ENCODE measurements at places on chromosomes 3 and 15. TPM values are rescaled to one million over a fixed set of nuclear protein-coding genes. Genes with fewer than 3 reads are reported as not detected.

GOLGA8M gene
- total RNA-seq: not detected

DNA sequence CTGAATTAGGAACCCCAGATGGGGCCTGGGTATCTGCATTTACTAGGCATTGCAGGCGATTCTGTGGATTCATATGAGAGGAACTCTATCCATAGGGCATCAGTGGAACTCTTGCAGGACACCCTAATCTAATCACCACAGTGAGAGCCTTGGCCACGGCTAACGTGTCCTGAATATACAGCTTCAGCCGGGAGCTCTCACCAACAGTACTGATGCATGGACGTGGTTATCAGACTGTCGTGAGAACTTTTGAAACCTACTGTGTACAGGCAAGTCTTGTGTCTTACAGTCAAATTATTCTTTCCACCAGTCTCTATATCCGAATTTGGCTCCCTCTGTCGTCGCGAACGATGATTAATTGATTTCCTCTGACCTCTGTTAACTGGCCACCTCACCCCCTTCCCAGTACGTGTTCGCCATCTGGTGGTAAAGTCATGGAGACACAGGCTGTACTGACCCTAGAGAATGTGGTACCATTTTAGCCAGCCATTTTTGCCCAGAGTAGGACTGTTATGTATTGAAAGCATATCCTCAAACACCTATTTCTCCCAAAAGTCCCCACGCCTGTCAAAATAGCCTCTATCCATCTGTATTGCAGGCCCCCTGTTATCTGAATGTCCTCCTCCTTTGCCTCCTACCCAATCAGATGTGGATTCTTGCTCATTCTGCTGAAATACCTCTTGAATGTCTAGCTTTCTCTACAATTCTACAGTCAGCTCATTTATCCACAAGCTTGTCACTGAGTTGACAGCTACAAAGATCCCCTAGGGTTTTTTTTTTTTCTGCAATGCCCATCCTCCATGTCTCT lies 39.7 kb downstream of the GLDN start:
- DNase-seq: peak; percentile 45

ABHD17C gene
- total RNA-seq: 3.0 TPM

CD96 gene
- total RNA-seq: 5.1 TPM

DNA sequence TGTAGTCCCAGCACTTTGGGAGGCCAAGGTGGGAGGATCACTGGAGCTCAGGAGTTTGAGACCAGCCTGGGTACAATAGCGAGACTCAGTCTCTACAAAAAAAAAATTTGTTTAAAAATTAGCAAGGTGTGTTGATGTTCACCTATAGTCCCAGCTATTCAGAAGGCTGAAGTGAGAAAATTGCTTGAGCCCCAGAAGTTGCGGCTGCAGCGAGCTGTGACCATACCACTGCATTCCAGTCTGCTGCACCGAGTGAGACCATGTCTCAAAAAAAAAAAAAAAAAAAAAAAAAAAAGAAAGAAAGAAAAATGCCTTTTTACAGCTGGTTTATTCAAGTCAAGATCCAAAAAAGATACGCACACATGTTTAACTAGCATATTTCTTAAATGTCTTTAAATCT lies 17.0 kb upstream of the MUC20 start:
- no peak for DNase-seq

All from thoracic aorta (tissue), 2 donors.